ENCODE measurements at places on chromosomes 6 and 20.

DNA sequence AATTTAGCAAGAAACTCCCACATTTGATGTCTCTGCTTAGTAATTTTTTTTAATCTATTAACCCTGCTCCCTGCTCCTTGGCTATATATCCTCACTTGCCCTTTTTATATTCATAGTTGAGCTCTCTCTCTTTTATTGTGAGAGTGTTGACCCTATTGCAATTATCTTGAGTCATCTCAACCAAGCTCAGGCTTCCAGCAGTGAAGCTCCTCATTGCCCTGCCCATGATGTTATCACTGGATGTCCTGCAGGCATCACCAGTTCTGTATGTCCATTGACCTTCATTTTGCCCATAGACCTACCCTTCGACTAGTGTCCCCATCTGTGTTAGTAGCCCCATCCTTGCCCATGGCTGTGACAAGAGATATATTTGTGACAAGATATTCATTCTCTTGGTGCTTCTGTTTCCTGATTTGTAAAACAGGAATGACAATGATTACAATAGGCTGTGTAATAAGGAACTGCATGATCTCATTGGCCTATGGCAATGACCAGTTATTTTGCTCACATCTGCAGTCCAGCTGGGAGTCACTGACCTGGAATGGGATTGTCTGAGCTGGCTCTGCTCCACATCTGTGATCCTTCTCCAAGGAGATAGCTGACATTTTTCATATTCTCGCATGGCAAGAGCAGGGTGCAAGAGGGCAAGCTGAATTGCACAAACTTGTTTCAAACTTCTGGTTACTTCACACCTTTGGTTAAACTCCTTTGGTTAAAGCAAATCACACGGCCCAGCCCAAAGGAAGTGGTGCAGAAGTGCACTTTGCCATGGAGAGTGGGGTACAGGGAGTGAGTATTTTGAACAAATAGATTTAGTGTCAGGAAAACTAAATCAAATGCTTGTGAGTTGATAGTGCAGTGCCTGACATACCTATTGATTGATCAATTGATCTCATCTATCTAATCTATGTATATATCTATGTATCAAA, 47.7 kb upstream of the CST5 start:
- DNase-seq: no peak

DNA sequence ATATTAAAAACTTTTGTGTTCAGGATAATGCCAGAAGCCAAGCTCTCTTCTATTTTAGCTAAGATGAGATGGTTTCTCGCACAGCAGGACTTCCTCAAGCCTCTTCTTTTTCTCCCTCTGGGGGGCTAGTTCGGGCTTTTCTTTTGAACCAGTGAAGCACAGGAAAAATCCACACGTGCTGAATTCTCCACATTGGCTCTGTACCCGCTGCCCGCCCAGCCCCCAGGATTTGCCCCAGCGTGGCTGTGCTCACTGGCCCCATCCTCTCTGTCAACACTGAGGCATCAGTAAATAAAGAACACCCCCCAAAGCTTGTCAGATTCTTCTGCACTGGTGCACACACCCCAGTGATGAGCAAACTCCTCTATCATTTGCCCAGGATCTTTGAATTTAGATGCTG, 232.8 kb downstream of the ZNF217 start:
- no peak for DNase-seq

- no peak for DNase-seq
Observed at GRCh38 chr6:146931214-146931613, 273.0 kb upstream of the STXBP5 start.

DNA sequence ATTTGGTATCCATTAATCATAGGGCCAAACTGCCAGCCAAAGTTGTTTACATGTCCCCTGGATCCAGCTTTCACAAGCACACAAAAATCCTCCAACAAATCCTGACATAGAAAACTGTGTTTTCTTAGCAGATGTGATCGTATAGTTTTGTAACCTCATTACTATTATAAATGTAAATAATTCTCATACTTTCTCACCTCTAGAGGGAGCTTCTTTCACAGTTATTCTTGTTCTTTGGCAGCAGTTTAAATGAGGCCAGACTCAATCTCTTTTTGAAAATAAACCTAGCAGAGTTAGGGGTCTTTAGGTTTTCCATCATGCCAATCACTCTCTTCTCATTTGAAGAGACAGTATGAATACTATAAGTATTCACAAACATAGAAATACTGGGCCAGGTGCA, 17.0 kb upstream of the ZNF318 start:
- DNase-seq: no peak

- no peak for DNase-seq
Observed at GRCh38 chr20:6920991-6921613, 153.6 kb downstream of the BMP2 start.

- DNase-seq: no peak
Observed at GRCh38 chr6:31771992-31772358, 5.2 kb downstream of the VWA7 start.

DNA sequence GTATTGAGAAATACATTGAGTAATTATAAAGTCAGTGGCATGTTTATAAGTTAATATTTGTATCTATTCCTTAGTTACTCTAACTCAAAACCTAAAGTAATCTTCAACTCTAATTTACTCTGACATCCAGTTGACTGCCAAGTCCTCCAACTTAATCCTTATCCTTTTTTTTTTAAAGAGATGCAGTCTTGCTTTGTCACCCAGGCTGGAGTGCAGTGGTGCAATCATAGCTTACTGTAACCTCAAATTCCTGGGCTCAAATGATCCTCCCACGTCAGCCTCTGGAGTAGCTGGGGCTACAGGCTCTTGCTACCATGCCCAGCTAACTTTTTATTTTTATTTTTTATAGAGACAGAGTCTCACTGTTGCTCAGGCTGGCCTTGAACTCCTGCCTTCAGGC, 24.4 kb downstream of the PTPN1 start:
- DNase-seq: no peak

GRCh38 chr20:31972471-31973021, 4.6 kb downstream of the XKR7 start:
- DNase-seq: peak; percentile 25

DNA sequence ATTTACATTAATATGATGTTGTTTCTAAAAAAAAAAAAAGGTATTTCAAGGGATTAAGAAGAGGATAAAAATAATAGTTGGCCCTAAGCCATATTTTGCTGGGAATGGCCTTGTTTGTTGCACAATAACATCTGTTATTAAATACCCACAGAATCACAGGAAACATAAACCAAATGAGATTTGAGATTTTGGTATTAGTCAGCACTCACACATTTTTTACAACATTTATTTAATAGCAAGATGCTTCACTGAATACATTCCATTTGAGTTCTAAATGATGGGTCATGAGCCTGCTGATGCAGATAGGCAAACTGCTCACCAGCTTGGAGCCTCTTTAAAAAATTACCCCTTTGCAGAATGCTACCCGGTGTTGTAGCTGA, 92.9 kb upstream of the ENPP5 start:
- DNase-seq: no peak

GRCh38 chr20:56945901-56946300, 316.8 kb downstream of the TFAP2C start:
- DNase-seq: no peak

- no peak for DNase-seq
Observed at GRCh38 chr6:1609041-1609647, 571 bp upstream of the FOXC1 start.

DNA sequence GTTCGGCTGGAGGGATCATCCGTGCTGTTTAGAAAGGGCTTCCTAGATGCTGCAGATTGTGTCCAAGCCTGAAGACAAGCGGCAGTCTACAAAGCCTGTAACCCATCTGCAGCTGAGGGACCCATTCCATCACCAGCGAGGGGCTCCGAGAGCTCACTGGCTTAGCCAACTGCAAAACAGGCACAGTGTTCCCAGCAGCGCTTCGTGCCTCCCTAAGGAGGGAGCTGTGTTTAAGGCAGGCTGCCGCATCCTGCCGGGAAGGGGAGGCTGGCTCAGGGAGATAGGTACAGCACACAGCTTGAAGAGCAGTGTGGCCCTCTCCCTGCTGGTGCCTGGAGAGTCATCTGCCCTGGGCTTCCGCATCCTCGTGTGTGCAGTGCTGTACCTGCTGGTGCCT, 32.4 kb downstream of the DUSP22 start:
- DNase-seq: no peak

- DNase-seq: peak; percentile 9
Observed at GRCh38 chr20:54208548-54209176, 775 bp downstream of the PFDN4 start.

Measured in A549 (cell line).